ENCODE measurements at places on chromosomes 1 and 21.

DNA sequence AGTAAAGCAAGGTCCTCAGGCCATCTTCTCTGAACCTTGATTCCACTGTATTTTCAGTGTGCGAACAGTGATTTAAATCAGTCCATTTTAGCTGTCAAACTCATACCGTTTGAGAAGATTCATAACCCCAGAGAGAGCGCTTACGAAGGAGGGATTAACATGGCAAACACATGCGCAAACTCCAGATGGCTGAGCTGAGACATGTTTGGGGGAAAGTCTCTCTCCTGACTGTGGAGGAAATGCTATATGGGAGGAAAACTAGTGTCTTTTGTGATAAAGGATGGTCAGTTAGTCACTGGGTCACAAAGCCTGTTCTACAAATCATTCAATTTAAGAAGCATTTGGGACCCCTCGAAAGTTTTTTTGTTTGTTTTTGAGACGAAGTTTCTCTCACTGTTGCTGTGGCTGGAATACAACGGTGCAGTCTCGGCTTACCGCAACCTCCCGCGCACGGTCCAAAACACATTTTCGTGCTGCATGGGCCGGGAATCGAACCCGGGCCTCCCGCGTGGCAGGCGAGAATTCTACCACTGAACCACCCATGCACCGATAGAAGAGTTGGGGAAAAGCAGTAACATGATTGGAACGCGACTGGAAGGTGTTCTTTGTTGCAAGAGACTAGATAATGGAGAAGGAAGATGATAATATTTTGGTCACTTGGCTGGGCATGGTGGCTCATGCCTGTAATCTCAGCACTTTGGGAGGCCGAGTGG lies 58.4 kb upstream of the CXADR start:
- peak; percentile 15 for DNase-seq

GRCh38 chr1:115006191-115006590 lies 23.4 kb upstream of the TSHB start:
- no peak for DNase-seq

DNA sequence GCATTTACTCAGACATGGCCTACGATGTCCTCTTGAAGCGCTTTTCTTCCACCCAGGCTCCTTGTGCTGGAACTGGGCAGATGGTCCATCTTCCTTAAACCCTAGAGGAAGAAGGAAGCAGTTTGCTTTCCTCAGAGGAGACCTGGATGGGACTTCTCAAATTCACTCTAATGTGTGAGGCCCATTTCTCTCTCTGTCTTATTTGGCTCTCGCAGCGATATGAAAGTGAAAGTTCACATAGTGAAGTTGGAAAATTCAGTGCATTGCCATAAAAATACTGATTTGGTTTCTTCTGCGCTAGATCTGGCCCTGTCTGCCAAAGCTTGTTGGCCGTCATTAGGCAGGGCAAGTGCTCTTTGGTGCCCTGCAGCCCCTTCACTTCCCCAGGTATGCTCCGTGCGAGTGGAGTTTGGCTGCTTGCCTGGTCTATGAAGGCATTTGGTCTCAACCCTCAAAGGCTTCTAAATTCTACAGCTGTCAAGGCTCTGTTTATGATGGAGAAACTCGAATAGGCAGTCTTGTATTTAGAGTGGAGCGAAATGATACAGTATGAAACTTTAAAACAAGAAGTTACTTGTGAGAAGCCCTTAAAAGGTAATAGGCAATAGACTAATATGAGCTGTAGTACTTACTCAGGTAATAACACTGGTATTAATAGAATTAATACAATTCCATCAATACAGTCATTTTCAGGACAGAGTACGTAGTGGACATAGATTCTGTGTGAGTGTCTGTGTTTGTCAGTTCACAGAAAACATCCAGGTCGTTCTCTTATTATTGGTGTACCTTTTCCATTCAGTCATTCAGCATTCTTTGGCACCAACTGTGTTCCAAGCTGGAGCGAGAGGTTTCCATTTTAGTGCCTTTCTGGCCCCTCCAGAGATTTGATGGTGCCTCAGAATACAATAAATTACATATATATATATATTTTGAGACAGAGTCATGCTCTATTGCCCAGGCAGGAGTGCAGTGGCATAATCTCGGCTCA lies 20.5 kb downstream of the SZRD1 start:
- no peak for DNase-seq

GRCh38 chr1:8602471-8603219 lies 214.8 kb downstream of the RERE start:
- no peak for DNase-seq

GRCh38 chr1:23664837-23665795 lies 26.5 kb upstream of the RPL11 start:
- no peak for DNase-seq

DNA sequence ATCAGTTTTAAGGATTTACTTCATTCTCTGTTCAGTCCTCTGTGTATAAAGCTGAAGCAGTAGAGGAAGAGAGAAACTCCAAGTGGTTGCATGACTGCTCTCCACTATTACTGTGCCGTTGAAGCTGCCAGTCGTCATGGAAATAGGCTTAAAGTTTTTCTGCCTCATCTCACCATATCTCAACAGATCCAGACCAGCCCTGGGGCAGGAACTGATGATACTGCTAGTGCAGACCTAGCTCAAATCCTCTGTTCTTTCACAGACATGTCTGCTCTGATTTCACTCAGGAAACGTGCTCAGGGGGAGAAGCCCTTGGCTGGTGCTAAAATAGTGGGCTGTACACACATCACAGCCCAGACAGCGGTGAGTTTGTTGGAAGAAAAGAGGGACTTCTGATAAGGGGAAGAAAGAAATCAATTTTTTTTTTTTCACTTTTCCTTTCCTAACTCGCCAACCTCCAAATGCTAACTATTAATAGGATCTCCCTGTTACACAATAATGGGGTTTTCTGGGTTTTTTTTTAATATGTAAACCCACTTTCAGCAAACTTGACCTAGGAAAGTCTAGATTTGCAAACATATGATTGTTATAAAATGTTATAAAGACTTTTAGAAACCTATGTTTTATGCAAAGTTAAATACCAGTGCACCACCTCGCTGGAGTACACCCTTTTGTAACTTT lies 22.2 kb upstream of the STRIP1 start:
- DNase-seq: no peak

DNA sequence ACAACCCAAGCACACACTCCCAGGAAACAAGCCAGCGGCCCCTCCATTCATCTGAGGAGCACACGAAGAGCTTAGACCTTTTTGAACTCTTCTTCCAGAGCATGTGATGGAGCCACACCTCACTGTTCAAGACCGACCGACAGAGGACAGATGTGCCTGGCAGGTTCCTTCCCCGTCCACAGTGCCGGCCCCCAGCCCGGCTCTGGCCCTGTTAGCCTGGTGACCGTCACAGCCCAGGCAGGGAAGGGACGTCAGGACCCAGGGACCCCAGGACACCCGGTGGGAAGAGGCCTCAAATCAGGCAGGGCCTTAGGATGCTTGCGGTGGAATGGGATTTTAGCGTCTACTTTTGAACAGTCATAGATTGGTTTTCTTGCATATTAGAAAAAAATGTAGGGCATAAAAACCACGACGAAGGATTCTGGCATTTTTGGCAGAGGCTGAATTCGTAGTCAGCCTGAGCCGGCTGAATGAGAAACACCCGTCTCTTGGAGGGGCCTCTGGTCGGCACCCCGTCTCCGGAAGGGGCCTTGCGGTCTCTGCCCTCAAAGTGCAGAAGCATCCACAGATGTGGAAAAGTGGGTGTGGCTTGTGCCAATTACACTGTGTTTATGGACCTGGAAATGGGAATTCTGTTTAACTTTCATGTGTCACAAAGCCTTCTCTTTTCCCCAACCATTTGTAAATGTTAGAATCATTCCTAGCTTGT lies 79.3 kb downstream of the SIK1 start:
- no peak for DNase-seq

- no peak for DNase-seq
These were observed 141.7 kb upstream of the SYT6 start for GRCh38 chr1:114295321-114295720.

- DNase-seq: no peak
These were observed 23.6 kb upstream of the SLC19A2 start for GRCh38 chr1:169509354-169509753.

DNA sequence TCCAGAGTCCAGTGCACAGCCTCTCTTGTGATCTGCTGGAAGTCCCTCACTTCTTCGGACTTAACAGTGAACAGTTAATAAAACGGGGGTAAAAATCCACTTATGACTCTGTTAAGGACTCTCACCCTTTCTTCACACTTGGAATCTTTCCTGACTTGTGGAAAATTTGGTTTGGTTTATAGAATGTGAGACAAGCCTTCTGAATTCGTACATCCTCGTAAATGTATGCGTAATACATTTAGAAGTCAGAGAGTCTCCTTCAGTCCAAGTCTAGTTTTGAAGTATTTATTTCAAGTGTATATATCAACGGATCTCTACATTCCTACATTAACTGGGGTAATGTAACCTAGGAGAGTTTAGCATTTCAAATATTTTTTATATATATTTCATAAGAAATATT lies 270.4 kb downstream of the KCNJ6 start:
- DNase-seq: no peak

GRCh38 chr1:219085082-219085481 lies 88.6 kb upstream of the LYPLAL1 start:
- no peak for DNase-seq

GRCh38 chr1:240956020-240956419 lies 344.1 kb upstream of the GREM2 start:
- DNase-seq: no peak

GRCh38 chr1:51898090-51898734 lies 19.7 kb upstream of the NRDC start:
- DNase-seq: no peak

DNA sequence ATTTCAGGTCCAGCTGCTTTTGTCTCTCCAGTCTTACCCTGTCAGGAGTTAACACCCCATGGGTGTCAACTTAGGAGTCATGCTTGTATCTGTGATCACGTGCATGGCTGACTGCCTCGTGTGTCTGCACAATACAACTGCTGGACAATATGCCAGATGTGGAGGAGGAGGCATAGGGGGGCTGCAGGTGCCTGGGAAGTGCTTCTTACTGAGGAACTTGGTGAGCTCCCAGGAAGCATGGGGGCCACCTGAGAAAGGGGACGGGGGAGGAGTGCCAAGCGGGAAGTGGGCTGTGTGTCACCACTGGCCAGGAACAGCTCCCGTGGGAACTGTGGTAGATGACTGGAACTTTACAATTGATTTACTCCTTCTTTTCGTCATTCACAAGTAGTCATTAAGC lies 9.5 kb downstream of the RHEX start:
- DNase-seq: no peak

GRCh38 chr1:225752245-225752644 lies 25.4 kb upstream of the SRP9 start:
- DNase-seq: no peak

GRCh38 chr1:99571092-99571734 lies 74.7 kb upstream of the PALMD start:
- DNase-seq: no peak

GRCh38 chr1:206739411-206740076 lies 31.0 kb upstream of the IL19 start:
- no peak for DNase-seq

DNA sequence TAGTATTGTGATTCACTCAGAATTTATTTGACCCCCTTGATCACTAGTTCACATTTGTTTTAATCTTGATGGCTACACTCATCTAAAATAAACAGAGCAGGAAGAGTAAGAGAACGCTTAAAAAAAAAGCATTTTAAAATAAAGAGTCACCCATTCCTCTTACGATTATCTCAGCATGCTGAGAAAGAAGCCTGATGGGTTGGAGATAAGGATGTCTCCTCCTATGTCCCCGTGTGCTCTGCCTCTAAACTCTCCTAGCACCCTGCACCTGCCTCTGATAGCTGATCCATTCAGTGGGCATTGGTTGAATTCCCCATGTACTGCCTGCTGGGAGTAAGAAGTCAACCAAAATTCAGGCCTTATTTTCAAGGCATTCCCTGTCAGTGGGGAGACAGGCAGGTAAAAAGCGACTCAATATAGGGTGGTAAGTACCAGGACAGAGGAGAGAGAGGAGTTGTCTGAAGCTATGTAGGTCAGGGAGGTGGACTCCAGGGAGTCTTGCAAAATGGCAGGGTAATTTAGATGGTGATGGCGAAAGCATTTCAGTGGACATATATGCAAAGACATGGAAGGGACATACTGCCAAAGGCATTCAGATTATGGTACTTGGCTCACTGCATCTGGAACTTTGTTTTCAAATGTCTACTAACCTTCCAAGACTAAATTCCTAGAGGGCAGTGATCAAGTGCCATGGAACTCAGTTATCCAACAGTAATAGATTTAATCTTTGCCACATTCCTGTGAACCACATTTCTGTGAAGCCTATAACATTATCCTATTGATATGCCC lies 18.4 kb downstream of the ELAVL4 start:
- DNase-seq: no peak

DNA sequence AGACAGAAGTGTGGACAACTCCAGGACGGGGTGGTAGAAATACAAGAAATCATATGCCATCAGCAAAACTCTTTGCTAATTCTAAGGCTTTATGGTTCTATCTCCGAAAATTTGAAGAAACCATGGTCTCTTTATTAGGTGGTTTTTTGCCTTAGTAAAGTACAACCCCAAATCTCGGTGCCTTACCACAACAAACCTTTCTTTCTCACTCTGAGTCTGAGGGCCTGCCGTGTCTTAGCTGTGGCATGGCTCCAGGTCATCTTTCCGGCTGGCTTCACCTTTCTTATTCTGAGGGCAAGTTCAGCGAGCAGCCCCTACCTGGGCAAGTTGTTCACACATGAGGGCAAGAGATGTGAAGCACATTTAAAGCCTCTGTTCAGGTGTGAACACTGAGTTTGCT lies 280.6 kb downstream of the TTLL7 start:
- no peak for DNase-seq

DNA sequence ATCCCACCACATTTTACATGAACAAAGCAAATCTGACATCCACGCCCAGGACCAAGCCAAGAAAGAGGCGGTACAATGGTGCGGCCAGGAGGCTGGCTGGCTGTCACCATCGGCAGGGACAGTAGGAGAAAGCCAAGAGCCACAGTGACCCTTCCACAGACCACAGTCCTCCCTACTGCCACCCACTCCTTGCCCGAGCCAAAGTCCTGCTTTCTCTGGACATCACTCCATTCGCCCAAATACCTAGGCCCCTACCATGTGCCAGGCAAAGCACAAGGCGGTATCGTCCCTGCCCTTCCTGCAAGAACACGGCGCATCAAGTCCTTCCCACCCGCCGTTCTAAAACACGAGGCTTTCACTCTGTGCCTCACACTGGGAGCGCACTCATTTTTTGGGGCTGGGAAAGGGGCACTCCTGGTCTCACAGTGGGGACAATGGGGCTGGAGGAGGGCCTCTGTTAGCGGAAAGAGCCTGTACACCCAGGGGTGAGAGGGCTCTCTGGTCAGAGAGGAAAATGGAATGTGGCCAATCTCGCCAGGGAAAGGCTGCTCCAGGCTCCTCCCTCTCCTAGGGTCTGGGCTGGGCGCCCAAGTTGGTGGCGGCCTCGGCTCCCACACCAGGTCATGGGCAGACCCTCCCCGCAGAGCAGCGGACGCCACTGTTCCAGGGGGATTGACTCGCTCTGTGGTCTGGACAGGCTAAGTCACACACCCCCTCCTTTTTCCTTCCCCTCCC lies 26.5 kb downstream of the SSBP3 start:
- no peak for DNase-seq

DNA sequence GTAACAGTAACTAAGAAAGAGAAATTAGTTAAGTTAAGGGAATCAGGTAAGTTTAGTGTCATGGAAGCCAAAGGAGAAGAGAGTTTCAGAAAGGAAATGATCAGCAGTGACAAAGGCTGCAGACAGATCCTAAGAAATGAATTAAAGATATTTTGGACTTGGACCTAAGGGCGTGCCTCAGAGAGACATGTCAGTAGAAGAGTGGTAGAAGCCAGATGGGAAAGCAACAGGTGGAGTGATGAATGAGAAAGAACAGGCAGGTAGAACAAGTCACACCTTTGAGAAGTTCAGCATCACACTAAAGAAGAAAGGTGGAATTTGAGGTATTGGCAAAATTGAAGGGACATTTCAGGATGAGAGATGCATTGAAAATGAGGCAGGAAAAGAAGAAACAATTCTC lies 1.4 kb upstream of the C4BPA start:
- DNase-seq: no peak

Data from activated CD8-positive, alpha-beta memory T cell treated with anti-CD3 and anti-CD28 coated beads, Interleukin-2, amount 50 U/mL, for 4 hours (primary cell).